ENCODE measurements at places on chromosomes 6 and 20.

DNA sequence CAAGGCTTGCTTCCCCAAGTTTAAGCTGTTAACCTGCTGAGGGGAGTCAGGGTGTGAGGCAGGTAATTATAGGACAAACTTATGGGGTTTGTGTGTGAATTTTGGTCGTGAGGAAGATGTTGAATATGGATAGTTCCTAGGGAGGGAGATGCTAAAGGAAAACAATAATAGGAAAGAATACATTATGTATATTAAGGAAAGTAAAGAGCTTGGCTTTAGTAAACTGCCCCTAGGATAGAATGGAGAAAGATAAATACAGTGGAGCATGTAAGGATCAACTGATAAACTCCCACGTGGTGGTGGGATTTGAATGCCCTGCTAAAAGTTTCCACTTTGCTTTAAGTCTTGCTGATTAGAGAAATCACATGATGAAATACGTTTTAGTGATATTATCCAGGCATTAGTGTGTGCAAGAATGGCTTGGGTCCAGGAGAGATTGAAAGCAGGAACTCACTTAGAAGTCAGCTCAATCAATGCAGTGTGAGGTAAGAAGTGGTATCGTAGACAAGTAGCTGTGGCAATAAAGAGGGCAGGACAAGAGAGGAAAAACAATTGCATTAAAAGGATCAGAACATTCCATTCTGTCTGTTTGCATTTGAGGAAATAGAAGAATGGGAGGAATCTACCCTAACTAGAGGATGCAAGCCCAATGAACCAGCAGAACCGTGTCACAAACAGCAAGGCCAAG is 52.5 kb downstream of the RPS12 start:
- no peak for DNase-seq

GRCh38 chr6:89745716-89746115 is 73.9 kb downstream of the MDN1 start:
- no peak for DNase-seq

DNA sequence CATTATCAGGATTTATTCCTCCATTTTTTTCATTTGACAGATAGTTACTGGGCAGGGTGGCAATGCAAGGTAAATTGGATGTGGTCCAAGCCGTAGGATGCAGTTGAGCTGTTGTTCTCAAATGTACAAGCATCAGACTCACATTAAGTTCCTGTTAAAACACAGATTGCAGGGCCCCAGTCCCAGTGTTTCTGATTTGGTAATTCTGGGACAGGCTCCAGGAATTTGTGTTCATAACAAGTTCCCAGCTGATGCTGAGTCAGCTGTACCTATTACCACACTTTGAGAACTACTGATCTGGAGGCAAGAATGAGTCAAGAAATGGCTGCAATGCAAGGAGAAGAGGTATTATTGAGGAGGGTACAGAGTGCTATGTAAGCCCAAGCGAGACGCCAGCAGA is 11.7 kb downstream of the TMEM244 start:
- no peak for DNase-seq

- DNase-seq: no peak
Measured at GRCh38 chr6:158009114-158009891, 27.6 kb downstream of the SYNJ2 start.

DNA sequence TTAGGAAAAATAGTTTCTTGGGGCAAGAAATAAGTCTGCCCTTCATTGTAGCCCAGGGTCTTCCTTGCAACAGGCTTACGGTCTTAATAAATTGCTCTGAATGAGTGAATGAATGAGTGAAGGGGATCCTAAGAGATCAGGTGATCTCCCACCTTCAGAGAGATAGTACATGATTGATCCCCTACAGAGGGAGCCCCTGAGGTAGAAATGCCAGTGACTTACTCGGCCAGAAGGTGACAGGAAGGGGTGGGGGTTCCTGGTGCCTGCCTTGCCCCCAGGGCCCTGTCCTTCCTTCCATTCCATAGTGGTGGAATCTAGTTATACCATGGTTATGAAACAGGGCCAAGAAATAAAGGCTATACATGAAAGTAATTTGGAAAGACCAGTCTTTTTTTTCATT is 215.3 kb upstream of the SSTR4 start:
- DNase-seq: no peak

DNA sequence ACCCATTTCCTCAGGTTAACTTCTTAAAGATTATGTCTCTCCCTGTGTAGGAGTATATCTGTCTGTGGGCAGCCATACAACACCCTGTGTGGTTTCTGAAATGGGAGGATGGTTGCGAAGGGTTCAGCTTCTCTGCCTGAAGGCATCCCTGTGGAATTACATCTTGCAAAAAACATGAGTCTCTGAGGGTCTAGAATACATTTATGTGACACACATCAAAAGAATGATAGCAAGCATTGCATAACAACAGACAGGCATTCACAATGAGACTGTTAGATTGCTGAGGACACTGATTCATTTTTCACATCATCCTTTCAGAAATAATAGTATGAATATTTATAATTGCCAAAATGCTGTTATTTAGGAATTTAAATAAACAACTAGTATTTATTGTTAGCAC is 670.9 kb downstream of the HTR1B start:
- no peak for DNase-seq

GRCh38 chr6:11298651-11299420 is 66.4 kb upstream of the NEDD9 start:
- no peak for DNase-seq

DNA sequence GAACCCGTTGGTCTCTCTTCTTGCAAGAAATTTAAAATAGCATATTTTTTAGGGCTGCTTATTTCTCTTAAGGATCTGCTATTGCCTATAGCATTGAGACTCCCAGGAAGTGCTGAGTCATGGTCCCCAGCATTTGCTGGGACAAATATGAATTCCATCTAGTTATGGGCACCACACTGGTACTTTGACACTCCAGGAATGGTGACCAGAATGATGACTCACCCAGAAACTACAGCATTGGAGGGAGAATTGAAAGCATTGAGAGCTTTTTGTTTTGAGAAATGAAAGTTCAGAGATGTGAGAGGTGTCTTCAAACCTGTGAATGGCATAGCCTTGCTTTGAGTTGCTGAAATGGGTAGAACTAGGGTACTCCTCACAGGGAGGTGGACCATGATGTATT is 699.7 kb downstream of the DHX35 start:
- DNase-seq: no peak

DNA sequence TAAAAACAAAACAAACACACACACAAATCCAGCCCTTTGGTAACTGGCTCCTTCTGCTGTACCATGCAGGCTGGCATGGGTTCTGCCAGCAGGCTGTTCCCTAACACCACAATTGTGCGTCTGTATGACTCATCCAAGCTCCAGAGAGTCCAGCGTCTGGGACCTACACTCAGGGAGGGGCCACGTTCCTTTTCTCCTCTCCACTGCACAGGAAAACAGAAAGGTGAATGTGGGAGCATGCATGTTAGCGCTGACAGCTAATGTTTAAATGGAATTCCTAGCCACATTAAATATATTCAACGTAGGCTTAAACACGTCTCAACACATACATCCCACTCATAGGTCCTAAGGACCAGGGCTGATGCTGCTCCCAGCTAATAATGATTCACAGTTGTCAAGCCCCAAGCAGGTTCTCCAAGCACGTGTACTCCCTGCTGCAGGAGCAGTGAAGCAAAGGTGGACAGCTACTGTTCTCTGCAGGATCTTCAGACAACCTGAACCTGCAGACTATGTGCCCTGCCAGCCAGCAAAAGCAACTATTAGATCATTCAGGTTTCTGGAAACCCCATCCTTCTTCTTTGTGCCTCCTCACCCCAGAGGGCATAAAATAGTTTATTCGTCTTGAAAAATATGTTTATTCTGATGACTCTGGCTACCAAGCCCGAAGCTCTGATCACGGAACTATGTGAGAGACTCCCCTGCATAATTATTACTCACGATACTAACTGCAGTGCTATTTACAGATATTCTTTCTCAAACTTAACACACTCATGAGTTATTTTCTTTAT is 20.9 kb downstream of the MAP1LC3A start:
- DNase-seq: no peak

- no peak for DNase-seq
Measured at GRCh38 chr6:109389650-109390274, 7.5 kb upstream of the CD164 start.

GRCh38 chr6:148746363-148747144 is at the start of gene UST:
Gene UST (plus strand): TSS chr6:148747030. CDS start chr6:148747431, 401 bp downstream.
- no peak for DNase-seq

DNA sequence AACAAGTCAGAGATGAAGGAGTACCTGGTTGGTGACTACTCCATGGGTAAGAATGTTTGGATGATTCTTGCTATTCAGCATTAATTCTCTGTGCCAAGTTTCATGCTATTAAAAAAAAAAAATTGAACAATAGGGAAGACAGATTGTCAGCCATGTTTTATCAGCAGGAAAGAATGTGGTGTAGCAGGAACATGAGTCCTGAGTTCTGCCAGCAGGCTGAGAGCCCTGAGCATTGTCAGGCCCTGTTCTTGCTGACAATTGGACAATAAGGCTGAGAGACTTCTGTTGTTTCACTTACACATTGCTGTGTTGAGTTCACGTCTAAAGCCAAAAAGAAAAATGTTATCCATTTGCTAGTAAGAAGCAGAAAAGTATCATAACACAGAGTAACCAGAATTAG is 70.4 kb upstream of the SMIM28 start:
- DNase-seq: no peak

Data from stimulated activated CD8-positive, alpha-beta memory T cell treated with anti-CD3 and anti-CD28 coated beads, Interleukin-4, amount 100 ng/mL, for 1 hour (primary cell).